Fibroblast of skin of right quadriceps (primary cell): ENCODE measurements at places on chromosomes 16 and 17.

GRCh38 chr17:199191-199604, 17.7 kb upstream of the DOC2B start:
- peak; percentile 5 for DNase-seq

- peak; percentile 73 for DNase-seq
Observed at GRCh38 chr16:81601008-81601428, 156.4 kb downstream of the CMIP start.

GRCh38 chr17:48025040-48025903, 12.3 kb downstream of the COPZ2 start:
- DNase-seq = peak; percentile 93

GRCh38 chr17:77610972-77611521, 347.5 kb upstream of the TNRC6C start:
- DNase-seq = peak; percentile 57

GRCh38 chr16:17072104-17072503, 398.7 kb downstream of the XYLT1 start:
- DNase-seq = no peak

DNA sequence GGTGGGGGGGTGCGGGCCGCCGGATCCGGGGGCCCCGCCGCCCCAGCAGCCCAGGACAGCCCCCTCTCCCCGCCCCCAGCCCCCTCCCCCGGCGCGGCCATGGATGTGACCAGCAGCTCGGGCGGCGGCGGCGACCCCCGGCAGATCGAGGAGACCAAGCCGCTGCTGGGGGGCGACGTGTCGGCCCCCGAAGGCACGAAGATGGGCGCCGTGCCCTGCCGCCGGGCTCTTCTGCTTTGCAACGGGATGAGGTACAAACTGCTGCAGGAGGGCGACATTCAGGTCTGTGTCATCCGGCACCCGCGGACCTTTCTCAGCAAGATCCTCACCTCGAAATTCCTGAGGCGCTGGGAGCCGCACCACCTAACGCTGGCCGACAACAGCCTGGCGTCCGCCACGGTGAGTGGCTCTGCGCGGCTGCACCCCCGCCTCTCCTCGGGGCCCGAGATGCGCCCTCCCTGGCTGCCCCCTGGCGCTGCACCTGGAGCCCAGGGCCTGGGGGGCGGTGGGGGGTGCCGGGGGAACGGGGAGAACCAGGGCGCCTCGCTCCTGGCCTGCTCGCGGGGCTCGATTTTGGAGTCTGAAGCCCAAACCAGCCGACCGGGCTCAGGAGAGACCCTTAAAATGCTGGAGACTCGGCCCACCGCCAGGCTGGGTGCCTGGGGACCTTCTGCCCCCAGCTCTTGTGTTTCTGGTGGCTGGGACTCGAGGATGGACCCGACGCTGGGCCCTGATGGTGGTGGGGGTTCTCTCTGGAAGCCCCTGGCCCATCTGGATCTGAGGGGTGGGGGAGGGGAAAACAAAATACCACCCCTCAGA, 744 bp downstream of the CMIP start:
- no peak for DNase-seq

- no peak for DNase-seq
Observed at GRCh38 chr16:56956756-56957155, 5.0 kb upstream of the CETP start.

DNA sequence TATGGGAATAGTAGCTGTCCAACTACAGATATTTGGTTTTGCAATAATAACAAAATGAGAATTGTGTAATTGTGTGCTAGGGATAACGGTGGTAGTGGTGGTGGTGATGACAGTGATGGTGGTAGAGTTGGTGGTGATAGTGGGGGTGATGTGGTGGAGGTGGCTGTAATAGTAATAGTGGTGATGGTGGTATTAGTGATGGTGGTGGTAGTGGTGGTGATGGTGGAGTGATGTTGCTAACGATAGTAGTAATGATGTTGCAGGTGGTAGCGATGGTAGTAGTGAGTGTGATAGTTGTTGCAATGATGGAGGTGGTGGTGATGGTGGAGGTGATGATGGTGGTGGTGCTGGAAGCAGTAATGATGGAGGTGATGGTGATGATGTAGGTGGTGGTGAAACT, 94.4 kb downstream of the HS3ST3B1 start:
- DNase-seq = no peak

- no peak for DNase-seq
Observed at GRCh38 chr16:86286991-86287663, 223.2 kb upstream of the FOXF1 start.

GRCh38 chr16:55081622-55082590, 151.2 kb downstream of the IRX5 start:
- no peak for DNase-seq

DNA sequence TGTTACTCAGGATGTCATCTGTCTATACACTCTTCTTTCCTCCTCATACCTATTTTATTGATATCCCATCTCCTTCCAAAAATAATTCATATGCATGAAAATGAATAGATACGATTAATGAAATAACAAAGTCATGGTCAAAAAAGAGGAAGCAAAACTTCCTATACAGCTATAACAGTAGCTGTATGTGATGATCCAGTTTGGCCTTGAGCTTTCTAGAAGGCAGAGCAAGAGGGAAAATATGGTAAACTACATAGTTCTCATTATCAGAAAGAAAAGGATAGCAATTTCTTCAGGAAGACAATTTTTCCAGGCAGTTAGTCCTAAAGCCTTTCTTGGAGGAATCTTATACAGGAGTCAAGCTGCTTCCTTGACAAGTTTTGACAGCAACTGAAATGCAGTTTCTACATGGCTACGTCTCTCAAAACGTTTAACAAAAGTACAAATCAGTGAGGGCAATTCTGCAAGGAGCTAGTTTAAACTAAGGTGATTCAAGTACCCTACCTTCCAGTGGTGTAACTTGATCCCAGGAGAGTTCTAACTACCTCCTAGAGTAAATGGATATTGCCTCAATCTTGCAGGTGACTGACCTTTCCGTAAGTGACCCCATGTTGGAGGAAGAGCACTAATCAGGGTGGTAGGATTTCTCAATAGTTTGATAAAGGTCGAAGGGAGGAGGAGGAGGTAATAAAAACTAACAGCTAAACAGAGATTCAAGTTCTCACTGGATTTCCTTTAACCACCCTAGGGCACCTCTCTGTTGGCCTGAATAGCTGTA, 1.0 kb downstream of the SPAG5 start:
- no peak for DNase-seq

- no peak for DNase-seq
Observed at GRCh38 chr17:66076546-66077190, 115.3 kb downstream of the CEP112 start.

DNA sequence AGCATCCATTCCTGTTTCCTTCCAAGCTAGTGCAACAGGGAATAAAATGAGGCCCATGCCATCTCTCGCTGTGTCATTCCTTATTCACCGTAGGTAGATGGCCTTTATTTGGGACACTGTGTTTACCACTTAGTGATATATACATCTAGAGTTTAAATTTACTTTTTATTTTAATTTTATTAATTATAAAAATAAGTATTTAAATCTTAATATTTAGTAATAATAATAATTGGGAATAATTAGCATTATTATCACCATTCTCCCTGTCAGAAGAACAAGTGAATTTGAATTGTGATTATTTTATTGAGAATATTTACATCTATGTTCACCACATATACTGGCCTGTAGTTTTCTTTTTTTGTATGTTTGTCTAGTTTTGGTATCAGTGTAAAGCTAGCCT, 692.9 kb upstream of the KIF2B start:
- no peak for DNase-seq

- peak; percentile 75 for DNase-seq
Observed at GRCh38 chr17:27573971-27574525, 56.9 kb upstream of the LGALS9 start.

- DNase-seq = no peak
Observed at GRCh38 chr17:78429618-78429995, 51.2 kb downstream of the PGS1 start.

DNA sequence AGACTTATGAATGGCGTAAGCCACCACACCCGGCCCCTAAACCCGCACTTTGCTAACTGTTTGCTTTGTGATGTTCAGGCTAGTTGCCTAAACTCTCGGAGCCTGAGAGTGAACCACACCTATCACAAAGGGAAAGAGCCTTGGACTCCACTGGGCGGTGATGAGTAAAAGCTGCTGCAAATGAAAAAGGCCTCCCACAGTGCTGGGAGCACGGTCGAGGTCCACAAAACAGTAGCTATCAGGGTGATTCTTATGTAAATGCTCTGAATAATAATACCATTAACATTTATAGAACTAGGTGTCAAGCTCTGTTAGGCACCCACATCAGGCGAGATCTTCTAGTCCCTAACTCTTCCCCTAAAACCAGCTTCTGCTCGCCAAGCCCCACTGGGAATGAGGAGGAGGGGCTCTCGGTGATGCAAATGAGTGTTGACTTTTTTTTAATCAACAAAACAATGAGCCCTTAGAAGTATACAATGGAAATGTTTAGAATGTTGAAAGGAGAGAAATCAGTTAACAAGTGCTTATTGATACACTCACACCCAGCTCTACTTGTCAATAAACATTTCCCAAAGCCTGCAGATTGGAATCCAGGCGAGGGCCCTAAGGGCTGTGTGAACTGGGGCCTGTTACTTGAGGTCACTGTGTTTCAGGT, 19.8 kb downstream of the FBRS start:
- no peak for DNase-seq

DNA sequence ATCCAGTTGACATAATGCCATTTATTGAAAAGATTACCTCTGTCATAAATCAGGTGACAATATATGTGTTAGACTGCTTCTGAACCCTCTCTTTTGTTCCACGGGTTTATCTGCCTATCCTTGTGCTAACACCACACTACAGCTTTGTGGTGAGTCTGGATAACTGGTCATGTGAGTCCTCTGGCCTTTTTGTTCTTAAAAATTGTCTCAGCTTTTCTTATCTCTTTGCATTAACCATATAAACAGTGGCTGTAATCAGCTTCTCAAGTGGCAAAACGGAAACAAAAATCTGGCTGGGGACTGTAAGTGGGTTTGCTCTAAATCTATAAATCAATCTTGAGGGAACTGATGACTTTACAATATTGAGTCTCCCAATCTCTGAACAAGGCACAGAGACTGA, 44.6 kb downstream of the STX8 start:
- DNase-seq = no peak

DNA sequence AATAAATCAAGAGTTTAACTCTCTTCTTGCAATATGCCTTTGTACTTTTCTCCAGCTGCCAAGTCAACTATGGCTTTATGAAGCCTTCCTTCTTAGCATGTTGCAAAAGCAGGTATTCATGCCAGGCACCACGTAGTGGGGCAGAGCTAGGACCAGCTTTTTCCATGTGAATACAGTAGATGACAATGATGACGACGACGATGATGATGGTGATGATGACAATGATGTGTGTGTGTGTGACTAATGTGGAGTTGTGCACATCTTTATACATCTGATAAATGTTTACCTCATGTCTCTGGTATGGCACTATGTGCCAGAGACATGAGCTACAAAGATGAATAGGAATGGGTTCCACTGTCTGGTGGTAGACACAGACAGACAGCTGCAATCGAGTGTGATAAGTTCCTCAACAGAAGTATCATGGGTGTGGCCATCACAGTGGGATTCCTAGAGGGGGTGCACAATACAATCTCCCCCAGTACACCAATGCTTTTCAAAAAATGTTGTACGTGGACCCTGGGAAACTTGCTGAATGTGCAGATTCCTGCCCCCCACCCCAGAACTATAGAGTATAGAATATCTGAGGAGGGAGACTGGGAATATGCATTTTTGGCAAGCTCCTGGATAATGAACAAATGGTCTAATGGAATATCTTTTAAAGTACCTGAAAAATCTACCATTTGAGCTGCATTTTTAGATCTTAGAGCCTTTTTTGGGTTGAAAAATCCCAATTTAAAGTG, 183.4 kb downstream of the ABCC12 start:
- no peak for DNase-seq

GRCh38 chr17:16991349-16992009, 19.6 kb upstream of the TNFRSF13B start:
- DNase-seq = peak; percentile 71

- DNase-seq = no peak
Observed at GRCh38 chr17:69030169-69030568, 30.6 kb downstream of the ABCA9 start.

GRCh38 chr17:38970804-38971203, 3.6 kb upstream of the FBXO47 start:
- no peak for DNase-seq
